Osteocyte (in vitro differentiated cells): ENCODE measurements at places on chromosomes 4 and X.

DNA sequence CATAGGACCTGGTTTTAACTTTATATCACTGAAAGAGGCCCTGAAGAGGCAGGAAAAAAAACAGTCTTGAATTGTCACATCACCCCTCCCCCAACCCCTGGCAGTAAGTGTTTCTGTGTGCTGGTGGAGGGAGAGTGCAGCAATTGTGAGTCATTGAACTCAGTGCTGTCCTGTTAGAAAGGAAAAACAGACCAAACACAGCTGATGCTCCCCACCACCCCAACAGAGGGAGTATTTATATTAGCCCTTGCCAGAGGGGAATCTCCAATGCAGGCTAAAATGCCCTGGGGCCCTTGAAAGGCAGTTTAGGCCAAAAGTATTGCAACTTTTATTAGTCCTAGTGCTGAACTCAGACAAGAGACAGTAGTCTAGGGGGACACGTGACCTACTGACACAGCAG, 197.8 kb upstream of the AGTR2 start:
- H3K27ac ChIP-seq, result no peak overlapping the region
- H3K36me3 ChIP-seq, result no peaks in the 10 kb centered on the region
- H3K27me3 ChIP-seq, result peaks cover 11% of the 10 kb centered on the region
- peaks cover 5% of the 10 kb centered on the region for H3K4me1 ChIP-seq
- H3K4me3 ChIP-seq, result no peak overlapping the region

DNA sequence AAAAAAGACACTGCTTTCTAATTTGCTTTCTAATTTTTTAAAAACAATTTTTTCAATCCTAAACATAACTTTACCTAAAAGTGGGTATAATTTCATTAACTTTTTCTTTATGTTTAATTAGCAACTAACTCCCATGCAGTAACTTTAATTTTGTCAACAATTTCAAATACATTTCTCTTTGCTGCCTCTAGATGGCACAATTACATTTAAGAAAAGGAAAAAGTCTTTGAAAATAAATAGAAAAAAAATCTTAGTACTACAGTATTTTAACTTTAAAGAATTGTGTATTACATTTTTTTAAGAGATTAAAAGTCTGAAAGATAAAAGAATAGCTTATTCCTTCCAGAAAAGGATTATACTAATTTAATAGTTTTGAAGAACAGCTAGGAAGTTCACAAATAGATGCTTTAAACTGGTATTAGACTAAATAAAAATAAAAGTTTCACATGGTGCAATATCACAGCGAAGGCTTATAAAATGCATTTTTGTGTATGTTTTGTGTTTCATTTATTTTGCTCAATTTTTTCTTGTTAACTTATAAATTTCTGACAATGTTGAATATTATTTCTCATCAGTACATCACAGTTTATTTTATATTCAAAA, 105.1 kb downstream of the ADGRA3 start:
- DNase-seq, result no peak
- H3K27ac ChIP-seq, result no peak overlapping the region
- no peak overlapping the region for H3K4me3 ChIP-seq
- peaks cover 2% of the 10 kb centered on the region for H3K36me3 ChIP-seq

- H3K27me3 ChIP-seq, result no peaks in the 10 kb centered on the region
- no peak overlapping the region for H3K4me3 ChIP-seq
- peaks cover 35% of the 10 kb centered on the region for H3K36me3 ChIP-seq
These were observed 27.9 kb downstream of the ABHD18 start for GRCh38 chr4:127993151-127993550.

DNA sequence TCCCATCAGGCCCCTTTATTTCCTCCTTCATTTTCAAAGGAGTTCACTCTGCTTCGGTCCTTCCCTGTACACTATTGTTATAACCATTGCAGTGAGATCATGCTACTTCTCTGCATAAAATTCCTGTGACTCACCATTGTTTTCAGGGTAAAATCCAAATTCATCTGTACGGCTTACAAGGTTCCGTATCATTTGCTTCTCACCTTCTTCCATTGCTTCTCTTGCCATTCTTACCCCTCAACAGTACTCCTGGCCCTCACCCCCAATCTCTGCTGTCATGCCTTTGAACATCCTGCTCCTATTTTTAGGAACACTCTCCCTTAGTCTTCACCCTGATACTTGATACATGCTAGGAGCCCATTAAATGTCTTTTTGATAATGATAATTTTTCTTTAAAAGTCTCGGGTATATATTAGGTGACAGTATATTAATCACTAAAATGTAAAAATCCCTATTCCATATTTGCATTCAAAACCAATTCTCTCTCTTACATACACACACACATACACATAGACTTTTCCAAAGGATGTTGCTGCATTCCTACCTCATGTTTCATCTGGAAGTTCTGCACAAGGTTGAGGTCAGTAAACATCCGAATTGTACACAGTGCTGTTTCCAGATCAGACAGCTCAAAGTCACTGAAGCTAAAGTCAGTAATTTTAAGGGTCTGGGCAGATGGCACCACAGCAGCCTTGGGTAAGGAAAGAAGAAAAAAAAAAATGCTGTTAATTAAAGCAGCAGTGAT, 103.4 kb downstream of the PDE5A start:
- peak overlapping the region; percentile 59 for H3K27ac ChIP-seq
- no peak for DNase-seq
- H3K36me3 ChIP-seq, result peaks cover 28% of the 10 kb centered on the region
